Colonic mucosa (tissue), 4 donors: ENCODE measurements at places on chromosomes 7 and 10. TPM values are rescaled to one million over a fixed set of nuclear protein-coding genes. Genes with fewer than 3 reads are reported as not detected.
A peak's percentile ranks its signal among the peaks of the same experiment; 100 is the strongest.

Gene ADRA2A
- 12.8 TPM for total RNA-seq

- peak; percentile 20 for DNase-seq
Observed at GRCh38 chr10:46553238-46554049, 3.0 kb downstream of the GPRIN2 start.

DNA sequence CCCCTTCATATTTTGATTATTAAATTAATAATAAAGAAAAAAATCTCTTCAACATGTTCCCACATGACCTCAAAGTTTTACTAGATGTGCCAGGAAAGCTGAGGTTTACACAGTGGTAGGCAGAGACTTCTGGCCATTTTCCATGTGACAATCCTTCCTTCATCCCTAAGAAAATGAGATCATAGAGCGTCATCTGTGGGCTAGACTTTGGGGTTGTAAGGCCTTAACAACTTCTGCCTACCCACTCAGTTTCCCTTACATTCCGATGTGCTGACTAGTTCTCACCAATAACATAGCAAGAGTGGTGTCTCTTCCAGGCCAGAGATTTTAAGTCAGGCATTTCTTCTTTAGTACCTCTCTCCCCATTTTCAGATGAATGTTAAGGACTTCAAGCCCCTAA is 171.1 kb upstream of the PHF14 start:
- no peak for DNase-seq

Gene HTR5A
- total RNA-seq: not detected
